ENCODE measurements at places on chromosomes 4 and X. TPM values are rescaled to one million over a fixed set of nuclear protein-coding genes. Genes with fewer than 3 reads are reported as not detected.

The IBSP gene
- not detected for total RNA-seq

The PCDH11X gene
- total RNA-seq, result not detected

The CNKSR2 gene
- total RNA-seq, result not detected

The CACNA1F gene
- total RNA-seq, result under 0.01 TPM

The SMIM20 gene
- total RNA-seq, result 20.7 TPM

The CXorf66 gene
- total RNA-seq, result not detected

The SOD3 gene
- total RNA-seq, result under 0.01 TPM

The ARMCX2 gene
- total RNA-seq, result 78.0 TPM

The TGIF2LX gene
- total RNA-seq, result not detected

The RTL9 gene
- total RNA-seq, result not detected

The FDCSP gene
- not detected for total RNA-seq

The ATOH1 gene
- total RNA-seq, result not detected

The YY2 gene
- total RNA-seq, result 1.1 TPM

The TMPRSS11D gene
- total RNA-seq, result under 0.01 TPM

The CCDC110 gene
- 0.43 TPM for total RNA-seq

The TRO gene
- 2.9 TPM for total RNA-seq

The TBC1D8B gene
- total RNA-seq, result 3.7 TPM

The MAGEB3 gene
- not detected for total RNA-seq

The ZNF711 gene
- total RNA-seq, result 10.3 TPM

The SULT1E1 gene
- 0.22 TPM for total RNA-seq

The PROM1 gene
- 0.09 TPM for total RNA-seq

The ETNPPL gene
- not detected for total RNA-seq

The CYLC1 gene
- total RNA-seq, result not detected

The TSC22D3 gene
- total RNA-seq, result 21.5 TPM

The SATL1 gene
- total RNA-seq, result not detected

The GUCY1B1 gene
- total RNA-seq, result 15.5 TPM

The HUWE1 gene
- total RNA-seq, result 66.6 TPM

The NAT8L gene
- total RNA-seq, result not detected

The CT45A2 gene
- total RNA-seq, result not detected

The CC2D2A gene
- 4.6 TPM for total RNA-seq

The LNX1 gene
- total RNA-seq, result 13.5 TPM

The CXCL10 gene
- not detected for total RNA-seq

The EFHC2 gene
- total RNA-seq, result not detected

The SYTL4 gene
- 26.8 TPM for total RNA-seq

The PAGE2 gene
- total RNA-seq, result not detected

The ERVMER34-1 gene
- total RNA-seq, result 0.09 TPM

The FGF2 gene
- total RNA-seq, result 7.9 TPM

The ARX gene
- total RNA-seq, result not detected

The JAKMIP1 gene
- total RNA-seq, result not detected

The MAP3K15 gene
- 0.22 TPM for total RNA-seq

The RHOXF1 gene
- not detected for total RNA-seq

The UGT2B28 gene
- not detected for total RNA-seq

The SMIM31 gene
- total RNA-seq, result not detected

The ING2 gene
- total RNA-seq, result 5.5 TPM

The MAPK10 gene
- 0.11 TPM for total RNA-seq

The FGFR3 gene
- 1.3 TPM for total RNA-seq

The BMP3 gene
- total RNA-seq, result under 0.01 TPM

The CTAG1A gene
- not detected for total RNA-seq

The HSFX4 gene
- not detected for total RNA-seq

The RTL3 gene
- not detected for total RNA-seq

The AKAP14 gene
- total RNA-seq, result not detected

The CFP gene
- 0.11 TPM for total RNA-seq

The PSAPL1 gene
- total RNA-seq, result not detected

The ENAM gene
- total RNA-seq, result not detected

The SCML1 gene
- total RNA-seq, result 5.4 TPM

The XAGE1A gene
- total RNA-seq, result not detected

The CTAG2 gene
- not detected for total RNA-seq

The FRYL gene
- 75.0 TPM for total RNA-seq

The KLF8 gene
- 0.26 TPM for total RNA-seq

The IRS4 gene
- 0.09 TPM for total RNA-seq

Data from dermis lymphatic vessel endothelial cell (primary cell).